Iris pigment epithelial cell (primary cell): ENCODE measurements at places on chromosomes 2 and 18.

- peak; percentile 76 for DNase-seq
These were observed 89.7 kb downstream of the KCTD1 start for GRCh38 chr18:26458526-26459232.

DNA sequence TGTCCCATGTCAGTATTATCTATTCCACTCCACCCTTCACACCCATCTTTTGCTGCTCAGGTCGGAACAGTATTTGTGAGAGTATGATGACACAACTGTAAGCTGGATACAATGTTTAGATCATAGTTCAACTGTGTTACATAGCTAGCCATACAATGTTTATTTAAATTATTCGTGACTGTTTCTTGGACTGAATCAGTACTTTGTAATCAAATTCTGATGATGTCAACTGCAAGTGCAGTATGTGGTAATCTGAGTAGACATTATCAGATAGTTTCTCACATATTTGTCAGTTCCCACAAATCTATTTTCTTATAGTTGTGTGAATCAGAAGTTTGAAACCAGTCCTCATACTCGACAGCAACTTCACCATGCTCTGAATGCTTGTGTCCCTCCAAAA, 177.6 kb downstream of the ZNF407 start:
- DNase-seq, result peak; percentile 93

DNA sequence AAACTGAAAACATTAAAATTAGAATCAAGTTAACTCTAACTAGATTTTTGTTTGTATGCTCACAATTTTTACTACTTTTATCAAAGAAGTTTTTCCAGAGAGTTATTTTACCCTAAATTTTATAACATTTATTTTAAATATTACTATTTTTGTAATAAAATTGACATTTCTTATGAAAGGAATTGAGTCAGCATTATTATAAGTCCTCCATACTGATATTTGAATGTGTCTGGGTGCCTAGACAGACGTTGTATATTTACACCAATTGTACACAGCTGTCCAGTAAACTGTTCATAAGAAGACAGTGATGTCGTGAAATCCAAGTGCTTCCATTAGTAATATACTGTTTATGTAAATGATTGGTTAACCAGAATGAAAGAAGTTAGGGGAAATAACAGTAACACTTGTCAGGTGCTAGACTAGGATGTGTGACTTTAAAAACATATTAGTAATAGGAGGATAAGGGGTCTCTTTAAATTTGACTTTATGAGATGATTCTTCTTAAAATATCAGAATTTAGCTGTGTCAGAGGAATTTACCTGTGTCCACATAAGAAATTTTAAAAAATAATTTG, 73.7 kb downstream of the TANK start:
- DNase-seq, result no peak

GRCh38 chr2:220123751-220124150, 496.3 kb downstream of the SLC4A3 start:
- no peak for DNase-seq

- DNase-seq, result no peak
These were observed 122.4 kb downstream of the HIBCH start for GRCh38 chr2:190197143-190197720.

- no peak for DNase-seq
These were observed 287.4 kb downstream of the MBD2 start for GRCh38 chr18:53937037-53937436.

DNA sequence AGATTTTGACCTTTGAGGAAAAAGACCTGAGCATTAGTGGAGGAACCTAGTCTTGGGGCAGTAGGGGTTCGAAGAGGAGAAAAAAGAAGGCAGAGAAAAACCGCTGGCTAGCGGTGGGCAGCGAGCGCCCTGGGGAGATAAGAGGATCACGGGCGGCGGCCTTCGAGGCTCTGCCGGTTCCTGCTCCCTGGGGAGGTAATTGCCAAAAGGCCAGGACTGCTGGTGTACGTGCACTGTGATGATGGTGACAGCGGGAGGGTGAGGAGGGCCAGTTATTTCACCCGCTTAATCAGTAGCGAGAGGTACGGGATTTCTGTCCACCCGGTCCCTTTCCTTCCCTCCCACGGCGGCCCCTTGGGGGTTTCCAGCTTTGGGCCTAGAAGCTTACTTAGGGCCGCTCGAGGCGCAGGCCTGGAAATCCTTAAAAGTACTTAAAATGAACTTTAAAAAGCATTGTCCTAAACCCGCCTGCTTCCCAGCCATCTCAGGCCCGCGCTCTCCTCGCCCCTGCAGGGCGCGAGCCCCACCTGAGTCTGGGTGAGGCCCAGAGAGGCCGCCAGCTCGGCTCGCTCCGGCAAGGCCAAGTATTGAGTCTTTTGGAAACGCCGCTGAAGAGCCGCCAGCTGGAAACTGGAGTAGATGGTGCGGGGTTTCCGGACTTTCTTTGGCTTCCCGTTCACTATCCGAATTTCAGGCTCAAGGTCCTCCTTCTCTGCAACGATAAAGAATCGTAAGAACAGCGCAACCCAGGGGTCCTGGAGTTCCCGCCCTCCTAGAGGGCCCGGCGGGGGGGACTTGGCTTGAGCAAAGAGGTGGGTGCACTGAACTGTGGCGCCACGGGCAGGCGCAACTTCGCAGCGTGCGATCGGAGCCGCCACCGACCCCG, 1.5 kb downstream of the DLX2 start:
- no peak for DNase-seq
